Renal cortical epithelial cell (primary cell): ENCODE measurements at places on chromosomes 5 and 9. TPM values are rescaled to one million over a fixed set of nuclear protein-coding genes. Genes with fewer than 3 reads are reported as not detected.

- DNase-seq = no peak
Observed at GRCh38 chr5:141778683-141779082, 96.7 kb upstream of the ARAP3 start.

DNA sequence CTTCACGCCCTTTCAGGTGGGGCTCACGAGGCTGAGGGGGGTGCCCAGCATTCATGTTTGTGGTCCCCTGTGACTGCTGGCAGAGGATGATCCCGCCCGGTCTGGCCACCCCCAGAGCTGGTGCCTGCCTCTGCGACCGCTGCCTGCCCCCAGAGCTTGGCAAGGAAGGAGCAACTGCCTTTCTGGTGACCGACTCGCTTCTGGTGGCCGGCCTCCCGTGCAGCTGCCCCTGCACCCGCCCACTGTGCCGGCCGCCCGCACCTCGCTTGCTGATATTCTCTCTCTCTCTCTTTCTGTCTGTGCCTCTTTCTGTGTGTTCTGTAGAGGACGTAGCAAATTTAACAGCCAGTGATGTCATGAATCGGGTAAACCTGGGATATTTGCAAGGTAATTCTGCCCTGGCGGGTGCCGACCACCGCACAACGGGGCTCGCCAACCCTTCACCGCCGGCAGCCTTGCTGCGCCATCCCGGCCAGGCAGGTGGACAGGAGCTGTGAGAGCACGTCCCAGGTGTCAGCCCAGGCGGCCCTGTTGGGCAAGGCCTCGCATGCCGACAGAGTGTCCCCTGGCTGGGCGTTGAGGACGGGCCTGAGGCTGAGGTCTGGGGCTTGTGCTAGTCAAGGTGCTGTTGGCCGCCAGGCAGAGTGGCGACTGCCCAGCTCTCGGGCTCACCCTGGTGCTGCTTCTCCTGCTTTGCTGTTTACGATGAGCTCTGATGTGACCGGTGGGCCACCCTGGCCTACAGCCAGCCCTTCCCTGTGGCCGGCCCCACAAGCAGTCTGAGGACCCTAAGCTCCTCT is 86.0 kb downstream of the KCNT1 start:
- DNase-seq = no peak

GRCh38 chr9:93167185-93167584 is 16.8 kb upstream of the WNK2 start:
- DNase-seq = no peak

DNA sequence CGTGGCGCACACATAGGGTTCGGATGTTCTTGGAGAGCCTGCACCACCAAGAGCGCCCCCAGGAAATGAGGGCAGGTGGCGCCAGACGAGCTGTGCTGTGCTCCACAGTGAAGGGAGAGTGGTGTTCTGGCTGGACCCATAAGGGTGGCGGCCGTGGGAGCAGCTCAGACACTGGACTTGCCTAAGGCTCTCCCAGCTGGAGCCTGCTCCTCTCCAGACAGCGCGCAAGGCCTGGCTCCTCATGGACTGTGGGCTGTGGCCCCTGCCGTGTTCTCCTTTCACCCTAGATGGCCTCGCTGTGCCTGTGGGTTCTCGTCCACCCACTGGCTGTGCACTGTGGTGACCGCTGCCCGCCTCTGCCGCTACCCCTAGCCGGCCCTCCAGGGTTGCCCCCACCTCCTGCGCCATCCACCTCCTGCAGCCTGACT is 92.9 kb downstream of the EHMT1 start:
- no peak for DNase-seq

Gene PFN3
- total RNA-seq = not detected in 2 replicates

DNA sequence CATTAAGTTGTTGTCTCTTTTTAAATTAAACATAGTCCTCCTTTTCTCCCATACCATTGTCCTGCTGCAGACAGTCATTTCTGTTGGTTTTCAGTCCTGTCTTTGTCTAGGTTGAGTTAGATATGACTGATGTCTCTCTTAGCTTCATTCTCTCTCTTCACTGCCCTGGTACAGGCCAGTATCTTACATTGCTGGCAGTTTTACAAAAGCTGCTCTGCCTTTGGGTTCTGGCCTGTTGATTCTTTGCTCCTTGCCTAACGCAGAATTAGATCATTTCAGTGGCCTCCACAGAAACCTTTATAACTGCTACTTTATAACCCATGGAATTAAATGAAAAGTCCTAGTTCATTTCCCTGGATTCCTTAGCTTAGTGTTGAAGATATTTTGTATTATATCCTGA is 33.7 kb downstream of the GPR21 start:
- no peak for DNase-seq

Gene THG1L
- total RNA-seq = 18.1 and 20.0 TPM in 2 replicates

- DNase-seq = no peak
Observed at GRCh38 chr9:134375430-134376385, 49.5 kb downstream of the RXRA start.

DNA sequence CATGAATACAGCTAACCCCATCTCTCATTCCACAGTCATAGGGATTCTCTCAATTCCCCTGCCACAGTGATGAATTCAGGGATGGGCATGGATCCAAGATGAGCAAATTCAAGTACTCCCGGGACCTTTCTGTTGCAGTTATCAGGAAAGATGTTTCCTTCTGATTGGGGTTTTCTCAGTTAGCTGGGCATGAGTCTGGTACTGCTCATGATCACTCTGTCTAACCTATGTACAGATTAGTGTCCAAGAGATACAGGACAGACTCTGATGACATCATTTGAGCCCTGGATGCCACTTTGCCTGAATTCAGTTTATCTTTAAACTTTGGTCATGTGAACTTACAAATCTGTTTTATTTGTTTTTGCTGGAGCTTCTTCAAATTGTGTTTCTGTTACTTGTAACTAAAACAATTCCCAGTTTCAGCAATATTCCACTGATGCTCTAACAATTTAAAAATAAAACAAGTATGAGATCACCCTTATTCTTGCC is 257.7 kb upstream of the KLF9 start:
- no peak for DNase-seq

Gene FYB1
- total RNA-seq = 0.25 TPM in 1 of 2 replicates, not detected in the other
